ENCODE measurements at places on chromosomes 3 and 15.

DNA sequence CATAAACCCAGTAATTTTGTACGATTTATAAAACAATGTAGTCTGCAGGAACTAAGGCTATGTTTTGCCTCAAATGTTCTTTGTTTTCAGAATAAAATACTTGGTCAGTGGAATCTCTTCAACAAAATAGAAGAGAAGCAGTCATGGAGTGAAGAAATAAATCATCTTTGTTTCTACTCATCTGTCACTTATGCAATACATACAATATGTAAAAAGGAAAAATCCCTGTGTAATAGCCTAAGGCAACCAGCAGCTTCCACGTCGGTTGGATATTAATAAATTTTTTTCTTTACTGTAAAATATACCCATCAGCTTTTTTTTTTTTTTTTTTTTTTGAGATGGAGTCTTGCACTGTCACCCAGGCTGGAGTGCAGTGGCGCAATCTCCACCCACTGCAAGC is 5.2 kb upstream of the WDR5B start:
- DNase-seq, result no peak

GRCh38 chr15:38176155-38176554 is 76.5 kb upstream of the SPRED1 start:
- no peak for DNase-seq

- no peak for DNase-seq
These were observed 3.2 kb downstream of the CPEB1 start for GRCh38 chr15:82643992-82644391.

DNA sequence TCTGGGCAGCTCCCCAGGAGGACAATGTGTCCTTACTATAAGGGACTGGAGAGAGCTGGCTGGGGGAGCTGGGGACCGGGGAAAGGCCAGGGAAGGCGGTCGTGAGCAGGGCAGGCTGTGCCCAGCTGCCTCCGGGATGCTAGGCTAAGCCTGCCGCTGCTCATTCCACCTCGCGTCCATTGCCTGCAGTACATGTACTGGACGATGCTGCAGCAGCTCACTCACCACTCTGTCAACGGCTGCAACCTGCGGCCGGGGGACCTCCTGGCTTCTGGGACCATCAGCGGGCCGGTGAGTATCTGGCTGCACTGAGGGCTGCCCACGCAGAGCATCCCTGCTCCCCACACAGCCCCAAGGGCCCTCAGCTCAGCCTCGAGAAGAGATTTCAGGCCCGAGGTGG is 27.1 kb downstream of the FAH start:
- no peak for DNase-seq

DNA sequence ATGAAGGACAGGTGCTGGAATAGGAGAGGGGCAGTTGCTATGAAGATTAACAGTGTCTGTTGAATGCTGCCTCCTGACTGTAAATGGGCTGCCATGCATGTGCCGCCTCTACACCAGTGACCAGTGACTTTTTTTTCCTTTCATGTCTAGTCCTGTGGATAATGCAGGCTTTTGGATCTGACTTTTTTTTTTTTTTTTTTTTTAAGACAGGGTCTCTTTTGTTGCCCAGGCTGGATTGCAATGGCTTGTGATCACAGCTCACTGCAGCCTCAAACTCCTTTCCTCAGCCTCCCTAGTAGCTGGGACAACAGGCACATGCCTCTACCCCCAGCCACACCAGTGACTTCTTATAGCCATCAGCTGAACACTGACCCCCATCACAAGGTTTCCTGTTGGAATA is 41.2 kb upstream of the AGBL1 start:
- no peak for DNase-seq

DNA sequence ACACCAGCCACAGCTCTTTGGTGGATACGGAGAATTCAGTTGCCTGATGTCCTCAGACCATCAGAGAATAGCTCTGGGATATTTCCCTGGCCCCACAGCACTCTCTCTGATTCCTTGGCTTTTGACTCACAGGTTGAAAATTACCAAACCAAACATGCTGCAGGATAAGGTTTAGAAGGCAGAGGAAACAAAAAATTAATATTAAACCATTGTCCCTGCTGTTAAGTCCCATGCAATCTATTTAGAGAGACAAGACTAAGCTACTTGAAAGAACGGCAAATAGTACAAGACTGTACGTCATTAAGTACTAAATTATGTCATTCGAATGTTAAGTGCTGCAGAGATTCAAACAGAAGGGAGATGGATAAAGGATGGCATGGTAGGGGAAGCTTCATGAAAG is 501.4 kb downstream of the MECOM start:
- DNase-seq, result no peak

DNA sequence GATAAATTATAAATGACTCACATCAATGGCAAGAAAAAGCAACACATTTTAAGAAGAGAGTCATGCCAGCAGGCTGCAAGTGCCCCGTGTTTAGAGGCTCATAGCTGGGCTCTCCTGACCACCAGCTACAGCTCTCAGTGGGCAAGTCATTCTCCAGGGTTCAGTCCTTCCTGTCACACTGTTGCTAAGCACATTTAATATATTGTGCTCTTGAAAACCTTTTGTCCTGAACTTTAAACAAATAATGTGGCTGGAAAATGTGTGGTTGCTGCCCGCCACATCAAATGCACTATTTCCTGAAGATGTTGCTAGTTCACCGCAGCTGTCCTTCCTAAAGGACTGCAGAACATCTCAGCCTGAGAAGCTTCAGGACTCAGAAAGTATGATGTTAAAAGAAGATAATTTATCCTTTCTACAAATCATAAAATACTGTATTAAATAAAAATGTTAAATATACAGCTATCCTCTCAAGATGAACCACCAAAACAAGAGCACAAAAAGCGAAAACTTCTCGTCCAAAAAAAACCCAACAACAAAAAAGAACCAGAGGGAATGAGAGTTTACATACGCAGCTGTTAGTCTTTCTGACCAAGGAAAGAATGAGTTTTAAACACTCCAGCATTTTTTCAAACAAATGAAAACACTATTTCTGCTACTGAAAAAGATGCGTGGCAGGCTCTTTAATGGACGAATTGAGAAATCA is 951 bp downstream of the TARS3 start:
- DNase-seq, result no peak

DNA sequence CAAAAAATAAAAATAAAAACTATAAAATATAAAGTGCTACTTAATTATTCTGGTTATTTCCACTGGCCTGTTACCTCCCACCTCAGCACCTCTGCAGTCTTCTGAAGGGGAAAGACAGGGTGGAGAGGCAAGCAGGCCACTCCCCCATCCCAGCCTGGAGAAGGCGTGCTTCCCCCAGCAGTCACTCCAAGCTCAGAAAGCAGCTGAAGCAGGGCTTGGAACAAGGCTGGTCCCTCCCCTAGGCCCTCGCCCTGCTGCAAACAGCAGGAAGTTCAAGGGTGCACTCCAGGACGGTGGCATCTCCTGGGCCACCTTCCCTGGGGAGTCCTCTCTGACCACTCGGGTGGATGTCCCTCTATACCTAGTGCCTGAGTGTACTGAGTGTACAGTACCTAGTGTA is 21.4 kb downstream of the CACNA2D2 start:
- no peak for DNase-seq

GRCh38 chr3:24349367-24350019 is 145.2 kb downstream of the THRB start:
- DNase-seq, result no peak

DNA sequence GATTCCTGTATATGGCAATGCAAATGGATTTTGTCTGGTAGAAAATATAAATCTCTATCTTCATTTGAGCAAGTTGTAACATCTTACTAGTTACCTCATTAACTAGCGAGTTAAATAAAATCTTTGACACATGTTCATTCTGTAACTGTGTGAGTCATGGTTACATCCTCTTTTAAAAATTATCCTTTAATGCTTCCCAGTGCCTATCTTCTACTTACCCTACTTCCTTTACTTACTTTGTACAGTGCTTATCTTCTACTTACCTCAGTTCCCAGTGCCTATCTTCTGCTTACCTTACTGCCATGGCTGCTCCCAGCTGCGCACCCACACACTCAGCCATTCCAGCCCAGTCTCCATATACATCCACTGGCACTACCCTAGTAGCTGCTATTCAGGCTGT is 71.9 kb upstream of the GOLGA8B start:
- DNase-seq, result no peak

DNA sequence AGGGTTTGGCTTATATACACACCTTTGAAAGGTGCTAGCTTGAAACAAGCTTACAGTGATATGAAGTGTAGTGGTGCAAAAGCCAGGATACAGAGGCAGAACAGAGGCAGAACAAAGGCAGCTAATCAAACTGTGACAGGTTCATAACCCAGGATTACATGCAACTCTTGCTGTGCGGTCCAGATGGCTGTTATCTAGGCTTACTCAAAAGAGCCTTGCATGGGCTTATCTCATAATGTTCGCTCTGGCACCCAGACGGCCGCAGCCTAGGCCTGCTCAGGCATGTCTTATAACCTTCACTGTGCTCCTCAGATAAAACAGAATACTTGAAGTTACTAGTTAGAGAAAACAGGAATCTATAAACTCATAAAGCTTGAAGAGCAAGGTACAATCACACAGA is 22.8 kb upstream of the NOX5 start:
- no peak for DNase-seq

All from anterior cingulate cortex (tissue), 58 donors.